GM23248 (cell line): ENCODE measurements at places on chromosomes 2 and 18.
A peak's percentile ranks its signal among the peaks of the same experiment; 100 is the strongest.

- peak; percentile 79 for DNase-seq
Measured at GRCh38 chr18:55477860-55478581, 110.0 kb downstream of the TCF4 start.

DNA sequence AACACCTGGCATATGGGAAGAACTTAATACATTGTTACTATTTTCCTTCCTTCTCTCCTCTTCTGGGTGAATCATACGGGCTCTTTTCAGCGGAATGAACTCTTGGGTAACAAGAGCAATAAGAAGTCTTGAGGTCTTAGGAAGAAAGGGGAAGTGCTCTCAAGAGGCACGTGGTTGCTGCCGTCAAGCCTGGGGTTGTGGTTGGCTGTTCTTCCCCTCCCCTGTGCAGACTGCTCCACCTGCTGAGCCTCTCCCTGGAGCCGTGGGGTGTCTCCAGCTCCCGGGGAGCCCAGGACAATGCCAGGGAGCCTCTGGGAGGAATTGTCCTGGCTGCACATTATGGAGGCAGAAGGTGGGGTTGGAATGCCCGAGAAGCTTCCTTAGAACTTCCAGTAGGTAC lies 19.4 kb downstream of the TOGARAM2 start:
- no peak for DNase-seq

- DNase-seq, result no peak
Measured at GRCh38 chr2:232466221-232466620, 10.3 kb downstream of the ALPI start.

DNA sequence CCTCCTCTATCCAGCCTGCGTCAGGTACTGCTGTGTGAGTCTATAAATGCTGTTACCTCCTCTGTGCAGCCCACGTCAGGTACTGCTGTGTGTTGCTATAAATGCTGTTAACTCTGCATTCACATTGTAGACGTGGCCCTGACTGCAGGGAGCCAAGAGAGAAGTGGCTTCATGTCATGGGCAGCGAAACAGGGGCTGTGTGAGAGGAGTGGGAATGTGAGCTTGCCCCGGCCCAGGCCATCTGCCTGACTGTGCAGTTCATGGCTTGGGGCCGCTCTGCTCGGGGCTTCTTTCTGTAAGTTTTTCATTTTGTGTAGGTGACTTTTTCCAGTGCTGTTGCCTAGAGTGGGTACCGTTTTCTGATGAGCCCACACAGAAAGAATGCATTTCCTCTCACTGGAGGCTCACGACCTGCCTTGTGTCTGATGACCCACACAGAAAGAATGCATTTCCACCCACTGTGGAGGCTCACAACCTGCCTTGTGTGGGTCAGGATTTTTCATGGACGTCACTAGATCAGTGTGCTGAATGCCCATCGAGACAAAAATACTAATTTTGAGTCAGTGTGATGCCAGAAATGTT lies 104.5 kb downstream of the SNTG2 start:
- peak; percentile 84 for DNase-seq

DNA sequence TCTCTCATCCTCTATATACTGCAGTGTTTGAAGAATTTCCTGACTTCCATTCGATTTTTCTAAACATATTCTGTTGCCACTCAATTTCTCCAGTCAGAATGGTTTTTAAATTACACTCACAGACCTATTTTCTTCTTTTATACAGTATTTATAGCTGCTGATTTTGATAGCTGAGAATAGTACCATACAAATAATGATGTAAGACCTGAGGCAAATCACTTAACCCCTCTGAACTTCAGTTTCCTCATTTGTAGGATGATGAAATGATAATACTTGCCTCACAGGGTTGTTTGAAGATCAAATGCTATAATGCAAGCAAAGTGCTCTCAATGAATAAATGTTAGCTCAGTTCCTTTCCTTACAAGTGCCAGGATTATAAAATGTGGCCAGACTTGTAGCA lies 241.8 kb downstream of the CPS1 start:
- DNase-seq, result no peak

- DNase-seq, result no peak
Measured at GRCh38 chr2:8800821-8801220, 36.6 kb downstream of the KIDINS220 start.

DNA sequence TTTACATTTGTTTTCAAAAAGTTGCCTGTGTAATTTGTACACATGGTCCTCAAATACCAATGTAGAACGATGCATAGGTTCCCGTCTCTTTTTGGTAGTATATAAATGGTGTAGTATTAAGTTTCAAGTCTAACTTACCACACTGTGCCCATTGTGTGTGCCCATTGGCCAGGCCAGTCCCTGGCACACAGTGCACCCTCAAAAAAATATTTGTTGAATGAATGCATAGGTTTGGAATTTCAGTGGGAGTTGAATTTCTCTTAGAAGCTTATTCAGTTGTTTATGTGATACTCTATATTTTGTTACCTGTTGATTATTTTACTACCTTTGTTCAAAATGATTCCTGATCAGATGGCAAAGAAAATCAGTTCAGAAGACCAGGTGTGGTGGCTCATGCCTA lies 30.1 kb downstream of the IDH1 start:
- peak; percentile 36 for DNase-seq

DNA sequence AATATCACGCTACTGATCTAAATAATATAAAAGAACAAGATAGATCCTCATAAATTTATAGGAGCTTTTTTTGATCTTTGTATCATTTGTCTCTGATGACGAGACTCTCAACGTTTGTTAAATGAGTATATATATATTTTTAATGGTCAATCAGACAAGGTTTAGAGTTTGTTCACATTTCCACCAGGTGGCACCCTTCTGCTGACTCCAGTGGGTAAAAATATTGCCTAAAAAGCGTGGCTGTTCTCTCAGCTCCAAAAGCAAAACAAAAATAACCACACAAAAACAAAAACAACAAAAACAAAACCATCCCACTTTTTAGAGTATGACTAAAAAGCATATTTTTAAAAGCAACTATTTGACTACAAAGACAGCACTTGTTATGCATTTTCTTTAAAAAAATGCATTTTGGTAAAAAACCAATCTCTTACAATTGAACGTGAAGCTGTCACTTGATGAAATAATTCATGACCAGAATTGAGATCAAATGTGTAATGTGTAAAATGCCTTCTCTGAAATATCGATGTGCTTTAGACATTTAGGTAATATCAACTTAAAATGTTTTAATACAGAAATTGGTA lies 723.2 kb downstream of the DPP10 start:
- DNase-seq, result peak; percentile 62

GRCh38 chr2:194842871-194843270 lies 814.2 kb upstream of the SLC39A10 start:
- no peak for DNase-seq

GRCh38 chr18:2935438-2936192 lies 77.3 kb downstream of the LPIN2 start:
- DNase-seq, result peak; percentile 31

DNA sequence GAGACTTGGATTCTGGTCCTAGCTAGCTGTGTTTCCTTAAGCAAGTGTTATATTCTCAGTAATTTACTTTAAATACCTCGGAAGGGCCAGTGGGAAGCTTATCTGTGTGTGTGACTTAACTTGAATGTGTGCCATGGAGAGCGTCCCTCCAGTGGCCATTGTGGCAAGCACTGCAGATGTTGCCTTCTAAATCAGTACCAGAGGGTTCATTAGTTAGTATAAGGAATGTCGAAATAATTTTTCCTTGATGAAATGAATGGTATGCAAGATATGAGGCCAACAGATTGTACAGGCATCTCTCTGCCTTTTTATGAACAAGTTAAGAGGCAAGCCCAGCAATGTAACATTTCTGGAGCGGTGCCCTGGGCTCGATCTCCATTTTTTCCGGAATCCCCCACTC lies 52.0 kb downstream of the FBXO36 start:
- peak; percentile 68 for DNase-seq

DNA sequence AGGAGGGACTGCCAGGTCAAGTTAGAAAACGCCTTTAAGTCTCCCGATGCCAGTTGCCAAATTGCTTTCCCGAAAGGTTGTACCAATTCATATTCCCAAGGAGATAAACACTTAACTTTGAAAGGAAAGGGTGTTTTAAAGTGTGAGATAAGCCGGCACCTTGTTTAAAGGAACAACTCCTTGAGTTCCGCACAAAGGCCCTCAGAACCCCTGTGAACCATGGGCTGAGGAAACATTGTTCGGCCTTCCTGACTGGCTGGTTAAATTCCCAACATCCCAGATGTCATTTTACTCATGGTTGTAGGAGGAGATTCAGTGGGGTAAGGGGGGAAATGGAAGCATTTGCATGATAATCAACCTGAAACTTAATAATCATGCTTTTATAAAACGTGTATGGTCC lies 126.6 kb downstream of the BCL11A start:
- no peak for DNase-seq

DNA sequence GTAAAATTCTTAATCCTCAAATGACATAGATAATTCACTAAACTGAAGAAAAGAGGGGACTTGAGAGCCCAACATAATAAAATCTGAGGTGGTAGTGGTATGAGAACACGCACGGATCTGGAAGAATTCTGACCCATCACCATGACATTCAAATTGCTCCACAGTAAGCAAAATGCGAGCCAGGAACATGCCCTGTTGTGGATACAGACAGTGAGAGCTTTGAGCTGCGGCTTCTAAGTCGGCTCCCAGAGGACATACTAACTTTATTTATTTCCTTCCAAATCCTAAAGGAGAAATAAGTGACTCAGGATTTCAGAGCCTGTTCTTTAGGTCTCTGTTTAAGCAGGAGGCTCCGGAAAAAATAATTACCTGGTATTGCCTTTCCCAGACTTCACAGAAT lies 143.4 kb upstream of the SMAD7 start:
- DNase-seq, result peak; percentile 67

DNA sequence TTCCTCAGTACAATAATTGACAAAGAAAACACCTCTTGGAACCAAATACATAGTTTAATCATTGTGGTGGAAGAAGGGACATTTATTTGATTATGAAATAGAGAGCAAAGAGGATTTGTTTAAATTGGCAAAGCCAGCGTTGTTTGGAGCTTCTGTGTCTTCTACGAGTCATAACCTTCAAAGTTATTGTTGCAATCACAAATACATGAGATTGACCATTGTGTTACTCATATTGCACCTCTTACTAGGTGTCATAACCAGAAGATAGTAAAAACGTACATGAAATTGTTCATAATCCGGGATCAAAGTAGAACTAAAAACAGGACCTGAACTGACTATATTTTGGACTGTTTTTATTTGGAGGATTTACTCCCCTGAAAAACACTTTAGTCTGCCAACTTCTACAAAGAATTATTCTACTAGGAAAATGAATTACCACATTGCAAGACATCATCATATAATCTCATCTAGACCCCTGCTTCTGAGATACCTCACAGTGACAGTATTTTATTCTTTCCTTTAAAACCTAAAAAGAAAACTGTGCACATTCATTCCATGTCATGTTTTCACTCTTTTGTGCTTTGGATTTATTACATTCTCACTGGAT lies 151.7 kb upstream of the KLF7 start:
- peak; percentile 76 for DNase-seq

- DNase-seq, result peak; percentile 43
Measured at GRCh38 chr2:155377266-155377680, 678.8 kb downstream of the KCNJ3 start.

GRCh38 chr18:9643549-9643948 lies 29.2 kb upstream of the PPP4R1 start:
- peak; percentile 97 for DNase-seq

DNA sequence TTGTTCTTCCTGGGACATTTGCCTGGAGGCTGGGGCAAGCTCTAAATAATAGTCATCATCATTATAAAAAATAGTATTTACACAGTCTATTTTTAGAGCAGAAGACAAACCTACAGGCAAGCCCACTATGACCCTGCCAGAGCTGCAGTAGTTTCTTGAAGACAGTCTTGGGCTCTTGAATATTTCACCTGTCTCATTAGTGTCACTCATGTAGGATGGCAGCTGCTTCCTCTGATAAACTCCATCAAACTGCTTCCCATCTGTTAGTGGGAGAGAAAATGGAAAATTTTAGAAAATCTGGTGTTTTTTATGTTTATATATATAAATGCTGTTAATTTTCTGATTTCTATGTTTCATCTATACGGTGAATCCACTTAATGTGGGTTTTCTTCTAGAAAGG lies 8.5 kb upstream of the CYRIA start:
- DNase-seq, result no peak

GRCh38 chr2:234846599-234847363 lies 105.0 kb upstream of the SH3BP4 start:
- DNase-seq, result no peak

DNA sequence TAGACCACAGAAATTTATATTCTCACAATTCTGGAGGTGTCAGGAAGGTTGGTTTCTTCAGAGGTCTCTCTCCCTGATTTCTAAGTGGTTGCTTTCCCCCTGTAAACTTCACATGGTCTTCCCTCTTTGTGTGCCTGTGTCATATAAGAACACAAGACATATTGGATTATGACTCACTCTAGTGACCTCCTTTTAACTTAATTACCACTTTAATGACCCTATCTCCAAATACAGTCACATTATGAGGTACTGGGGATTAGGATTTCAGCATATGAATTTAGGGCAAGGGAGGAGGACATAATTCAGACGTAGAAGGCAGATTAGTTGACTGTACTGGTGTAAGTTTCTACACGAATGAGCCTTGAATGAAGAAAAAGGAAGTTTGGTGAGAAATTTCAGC lies 38.2 kb upstream of the EPHA4 start:
- no peak for DNase-seq

DNA sequence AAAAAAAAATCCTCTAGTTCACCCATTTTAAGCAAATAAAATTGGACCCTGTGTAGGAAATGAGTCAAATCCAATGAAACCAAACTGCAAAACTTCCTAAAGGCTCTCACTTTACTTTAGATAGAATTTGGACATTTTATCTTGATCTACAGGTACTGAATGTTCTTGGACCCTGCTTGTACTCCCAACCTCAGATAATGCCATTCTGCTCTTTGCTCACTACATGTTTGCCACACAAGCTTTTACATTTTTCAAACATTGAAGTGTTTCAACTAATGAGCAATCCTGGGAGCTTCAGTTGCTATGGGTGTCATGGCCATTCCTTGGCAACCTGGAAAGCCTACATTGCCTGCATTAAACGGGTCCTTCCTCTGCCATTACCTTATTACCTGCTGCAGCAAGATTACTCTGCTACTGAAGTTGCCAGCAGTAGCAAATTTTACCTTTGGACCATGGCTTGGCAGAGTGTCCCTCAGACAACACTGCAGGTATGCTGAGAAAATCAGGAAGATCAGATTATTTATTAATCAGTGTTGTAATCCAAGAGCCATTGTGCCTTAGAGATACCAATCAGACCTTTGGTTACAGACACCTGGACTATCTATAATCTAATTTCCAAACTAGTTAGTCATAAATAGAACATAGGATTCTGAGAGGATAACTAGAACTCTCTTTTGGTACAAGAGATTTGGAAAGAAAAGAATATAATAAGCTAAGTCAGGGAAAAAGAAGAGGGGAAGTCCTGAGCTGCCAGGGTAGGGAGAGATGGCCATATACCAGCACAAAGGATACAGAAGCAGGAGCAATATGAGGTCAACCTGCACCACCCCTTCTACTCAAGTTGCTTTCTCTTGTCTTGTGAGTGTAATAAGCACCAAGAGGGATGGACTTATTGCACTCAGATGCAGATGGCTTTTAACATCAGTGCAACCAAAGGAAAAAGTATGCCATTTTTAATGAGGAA lies 293.3 kb upstream of the TFPI start:
- no peak for DNase-seq
